Right ventricle myocardium superior (tissue), 1 donor: ENCODE measurements at places on chromosomes 7 and 10. TPM values are rescaled to one million over a fixed set of nuclear protein-coding genes. Genes with fewer than 3 reads are reported as not detected.
A peak's percentile ranks its signal among the peaks of the same experiment; 100 is the strongest.

GRCh38 chr10:123721441-123722049 is 55.4 kb downstream of the GPR26 start:
- no peak for DNase-seq

DNA sequence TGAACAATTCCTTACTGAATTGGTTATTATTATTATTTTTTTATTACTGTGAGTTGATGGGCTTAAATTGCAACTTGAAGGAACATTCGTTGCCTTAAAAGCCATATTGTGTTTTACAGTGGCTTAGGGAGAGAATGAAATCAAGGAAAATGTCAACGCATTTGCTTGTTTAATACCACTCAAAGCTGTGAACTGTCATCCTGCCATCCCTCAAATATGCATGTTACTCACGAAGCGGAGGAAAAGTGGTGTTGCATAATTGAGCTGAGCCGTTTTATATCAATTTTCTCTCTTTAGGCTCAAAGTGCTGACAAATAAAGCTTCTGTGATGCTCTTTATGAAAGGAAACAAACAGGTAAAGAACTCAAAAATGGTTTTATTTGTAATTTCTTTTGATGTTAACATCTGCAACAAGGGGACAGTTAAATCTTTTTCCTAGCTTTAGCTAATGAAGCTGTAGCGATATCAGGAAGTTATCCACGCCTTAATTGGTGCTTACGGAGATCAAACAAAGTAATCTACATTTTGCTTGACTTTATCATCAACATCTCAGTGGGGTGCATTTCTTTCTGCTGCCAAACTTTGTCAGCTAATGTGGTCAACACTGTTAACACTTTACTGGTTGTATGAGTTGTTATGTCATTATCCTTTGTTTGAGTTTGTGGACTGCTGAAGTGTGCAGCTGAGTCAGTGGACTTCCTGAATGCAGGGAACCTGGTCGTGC is 33.1 kb downstream of the GLRX3 start:
- no peak for DNase-seq

DNA sequence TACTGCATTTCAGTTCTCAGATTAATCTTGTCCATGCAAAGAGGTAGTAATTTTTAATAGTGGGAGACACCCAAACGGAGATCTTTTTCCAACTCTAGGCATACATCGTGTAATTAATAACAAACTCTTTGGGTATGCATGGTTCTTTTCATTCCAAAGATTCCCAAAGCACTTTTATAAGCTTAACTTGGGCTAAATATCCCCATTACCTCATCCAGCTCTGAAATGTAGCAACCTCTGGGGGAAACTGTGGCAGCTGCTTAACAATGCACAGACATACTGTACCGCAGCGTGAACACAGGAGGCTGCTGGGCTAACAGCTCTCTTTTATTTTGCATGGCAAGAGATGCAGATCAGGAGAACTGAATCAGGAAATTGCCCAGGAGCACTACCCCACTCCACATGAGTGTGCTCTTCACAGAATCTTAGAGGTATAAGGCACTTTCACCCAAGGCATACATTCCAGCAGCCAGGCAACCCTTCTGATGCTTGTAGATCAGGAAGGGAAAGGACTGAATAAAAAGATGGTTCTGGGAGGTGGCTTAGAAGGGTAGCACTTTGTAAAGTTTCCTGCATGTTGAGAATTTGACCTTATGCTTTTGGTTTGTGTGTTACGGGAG is 114.4 kb upstream of the GLI3 start:
- DNase-seq: no peak

- no peak for DNase-seq
Measured at GRCh38 chr10:63670291-63670898, 149.2 kb downstream of the REEP3 start.

DNA sequence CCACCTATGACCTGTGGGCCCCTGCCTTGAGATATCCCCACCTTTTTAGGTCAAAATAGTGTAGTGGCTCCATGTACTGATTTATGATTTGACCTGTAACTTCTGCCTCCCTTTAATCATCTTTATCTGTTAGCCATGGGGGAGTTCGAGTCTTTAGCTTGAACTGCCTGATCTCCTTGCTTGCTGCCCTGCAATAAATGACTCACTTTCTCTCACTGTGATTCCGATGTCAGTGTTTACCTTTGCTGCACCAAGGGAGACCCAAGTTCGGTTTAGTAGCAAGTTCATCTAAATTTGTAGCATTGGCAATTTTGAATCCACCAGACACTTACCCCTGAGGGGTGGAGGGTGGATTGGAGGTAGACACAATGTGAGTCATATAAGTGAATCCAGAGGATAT is 814.6 kb upstream of the AUTS2 start:
- DNase-seq: no peak

- DNase-seq: peak; percentile 4
Measured at GRCh38 chr10:119426699-119427098, 115.8 kb downstream of the RGS10 start.

DNA sequence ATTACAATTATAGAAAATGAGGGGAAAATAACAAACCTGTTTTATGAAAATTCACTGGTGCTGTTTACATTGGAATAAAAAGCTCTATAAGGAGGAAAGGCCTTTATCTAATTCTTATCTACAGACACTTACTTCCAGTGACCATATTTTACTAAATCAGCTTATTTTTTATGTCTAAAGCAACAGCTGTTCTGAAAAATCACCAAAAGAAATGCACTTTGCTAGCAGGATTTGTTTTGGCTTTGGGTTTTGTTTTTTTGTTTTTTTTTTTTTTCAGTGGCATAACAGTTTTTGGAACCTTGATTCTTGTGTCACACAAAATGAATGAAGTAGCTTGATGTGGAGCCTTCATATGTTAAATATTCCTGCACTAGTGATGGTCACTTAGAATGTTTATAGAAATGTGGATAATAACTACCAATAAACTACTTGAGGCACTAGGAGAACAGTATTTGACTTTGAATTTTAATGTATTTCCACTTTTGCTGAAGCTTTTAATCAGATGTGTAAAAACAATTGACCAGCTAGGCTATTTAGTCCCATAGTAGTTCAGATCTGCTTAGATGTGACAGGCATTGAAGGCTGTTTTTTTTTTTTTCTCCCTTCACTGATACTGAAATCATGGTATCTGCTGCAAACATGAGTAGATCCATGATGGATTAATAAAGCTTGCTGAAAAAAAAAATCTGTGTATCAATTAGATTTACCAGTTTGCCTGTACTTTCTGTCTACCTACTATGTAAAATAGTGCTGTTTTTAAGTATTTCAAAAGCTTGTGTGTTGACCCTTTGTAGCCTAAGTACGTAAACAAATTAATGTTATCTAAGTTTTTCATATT is 2.8 kb downstream of the ARL4A start:
- no peak for DNase-seq

DNA sequence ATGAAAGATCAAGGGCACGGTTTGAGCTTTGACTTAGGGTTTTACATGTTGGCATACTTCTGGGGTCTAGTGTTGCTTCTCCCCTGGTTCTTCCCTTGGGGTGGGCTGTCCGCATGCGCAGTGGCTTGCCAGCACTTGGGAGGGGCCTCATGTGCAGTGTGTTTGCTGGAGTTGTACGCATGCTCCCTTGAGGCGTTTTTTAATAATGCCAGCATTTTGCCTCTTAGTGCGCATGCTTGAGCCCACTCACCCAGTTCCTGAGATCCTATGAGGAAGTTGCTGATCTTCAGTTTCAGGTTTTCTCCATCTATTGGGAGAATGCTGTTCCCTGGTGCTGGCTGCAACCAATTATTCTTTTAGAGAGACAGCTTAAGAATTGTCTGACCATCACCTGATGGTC is 113.4 kb upstream of the GPR141 start:
- DNase-seq: no peak

DNA sequence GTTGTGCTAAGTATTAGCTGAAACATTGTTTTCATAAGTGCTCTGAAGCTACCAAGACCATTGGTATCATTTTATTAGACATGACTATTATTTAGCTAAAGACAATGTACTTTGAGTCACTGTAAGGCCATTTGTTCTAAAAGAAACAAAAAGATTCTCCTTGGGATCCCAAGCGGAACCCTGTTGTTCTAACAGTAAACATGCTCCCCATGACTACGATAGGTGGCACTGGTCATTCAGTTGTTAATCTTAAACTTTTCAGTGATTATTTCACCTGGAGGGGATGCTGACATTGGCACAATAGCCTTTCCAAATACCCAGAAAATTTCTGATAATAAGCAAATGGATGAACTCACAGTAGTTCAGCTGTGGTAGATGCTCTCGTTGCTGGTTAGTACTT is 715.0 kb downstream of the AUTS2 start:
- DNase-seq: no peak

GRCh38 chr10:7609556-7609955 is 57.2 kb downstream of the ITIH5 start:
- no peak for DNase-seq

DNA sequence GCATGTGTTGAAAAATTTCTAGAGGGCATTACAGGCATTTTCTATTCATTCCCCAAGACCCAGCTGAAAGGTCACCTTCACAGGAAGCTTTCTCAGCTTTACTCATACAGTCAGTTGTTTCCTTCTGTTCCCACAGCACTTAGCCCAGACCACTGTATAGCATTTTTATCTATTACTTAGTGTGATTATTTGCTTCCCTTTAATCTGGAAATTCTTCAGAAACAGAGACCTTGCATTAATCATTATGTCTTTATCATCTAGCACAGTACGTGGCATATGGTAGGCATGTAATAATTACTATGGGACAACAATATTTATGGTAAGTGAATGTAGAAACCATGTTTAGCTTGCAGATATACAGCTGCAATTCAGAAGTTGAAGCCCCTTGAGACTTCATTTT is 38.2 kb upstream of the CDK6 start:
- DNase-seq: no peak

Gene SLC37A3
- 9.5 TPM for total RNA-seq

Gene SCIN
- total RNA-seq: 0.13 TPM

Gene NPTX2
- 3.4 TPM for total RNA-seq

Gene STEAP1B
- 0.43 TPM for total RNA-seq

Gene PPP1R17
- not detected for total RNA-seq

Gene LIPJ
- not detected for total RNA-seq

Gene CHCHD2
- 474 TPM for total RNA-seq
